ENCODE measurements at places on chromosomes 1 and 21.
A peak's percentile ranks its signal among the peaks of the same experiment; 100 is the strongest.

DNA sequence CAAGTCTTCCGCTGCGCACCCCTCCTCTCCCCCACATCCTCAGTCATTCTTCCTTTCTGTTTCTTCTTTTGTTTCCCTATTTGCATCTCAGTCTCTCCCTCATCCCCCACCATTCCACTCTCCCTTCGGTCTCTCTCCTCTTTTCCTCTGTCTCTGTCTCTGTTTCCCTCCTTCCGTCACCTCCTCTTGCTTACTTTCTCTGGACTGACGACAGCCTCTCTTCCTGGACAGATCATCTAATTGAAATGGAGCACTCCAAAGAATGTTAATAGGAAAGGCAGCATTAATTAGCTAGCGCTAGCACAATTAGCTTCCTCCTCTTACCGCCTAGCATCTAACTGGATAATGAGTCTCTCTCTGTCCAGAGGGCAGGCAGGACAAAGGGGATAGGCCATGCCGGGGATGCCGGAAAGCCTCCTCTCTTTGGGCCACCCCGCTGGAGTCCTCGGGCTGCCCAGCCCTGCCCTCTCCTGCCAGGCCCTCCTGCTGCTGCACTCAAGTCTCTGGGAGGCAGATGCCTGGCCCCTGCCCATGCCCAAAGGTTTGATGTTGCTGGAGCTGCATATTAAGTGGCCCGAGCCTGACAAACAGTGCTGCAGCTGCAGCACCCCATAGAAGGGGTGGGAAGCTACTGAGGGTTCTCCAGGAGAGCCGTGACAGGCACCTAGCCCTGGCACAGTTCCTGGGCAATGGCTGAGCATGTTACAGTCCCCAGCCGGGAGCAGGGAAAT lies 20.8 kb downstream of the DISP3 start:
- no peak for DNase-seq

DNA sequence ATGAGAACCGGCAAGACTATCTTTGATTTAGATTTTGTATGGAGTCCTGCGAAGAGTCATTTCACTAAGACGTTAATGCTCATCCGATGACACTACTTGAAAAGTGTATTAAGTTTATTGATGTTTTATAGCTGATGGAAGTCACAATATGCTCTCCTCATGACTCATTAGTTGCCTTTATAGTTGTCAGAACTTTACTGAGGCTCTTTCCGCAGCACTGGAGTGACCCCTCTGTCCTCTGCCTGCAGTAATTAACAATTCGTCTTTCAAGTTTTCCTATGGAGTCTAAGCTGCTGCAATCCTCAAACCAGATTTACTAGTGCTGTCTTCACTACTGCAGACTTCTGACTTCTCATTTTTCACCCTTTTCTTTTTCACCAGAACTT lies 853 bp downstream of the USP16 start:
- DNase-seq, result no peak

GRCh38 chr21:24897883-24898282 lies 709.4 kb downstream of the MRPL39 start:
- DNase-seq, result no peak

- no peak for DNase-seq
Measured at GRCh38 chr1:200873116-200873670, 412 bp downstream of the GPR25 start.

DNA sequence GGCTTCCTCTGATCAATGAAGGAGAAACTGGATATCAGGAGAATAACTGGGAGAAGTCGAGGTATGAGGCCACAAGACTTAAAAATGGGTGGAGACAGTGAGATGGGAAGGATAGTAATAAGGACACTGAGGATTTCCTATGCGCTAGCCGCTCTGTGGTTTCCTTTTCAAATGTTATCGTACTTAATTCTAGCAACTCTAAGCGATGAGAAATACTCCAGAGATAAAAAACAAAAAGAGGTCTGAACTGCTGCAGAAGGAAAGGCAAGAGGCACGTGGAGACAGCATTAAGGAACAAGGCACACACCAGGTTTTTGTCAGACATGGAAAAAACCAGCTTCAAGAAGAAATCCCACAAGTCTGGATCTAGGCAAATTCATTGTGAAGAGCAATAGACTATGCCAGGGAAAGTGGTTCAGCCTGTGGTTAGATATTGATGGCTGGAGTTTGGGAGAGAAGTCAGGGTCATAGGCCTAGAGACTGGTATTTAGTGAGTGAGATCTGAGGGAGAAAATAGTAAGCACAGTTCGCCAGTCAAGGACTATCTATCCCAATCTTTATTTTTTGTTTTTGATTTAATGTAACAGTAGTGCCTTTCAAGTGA lies 5.3 kb downstream of the CLCA2 start:
- DNase-seq, result no peak

DNA sequence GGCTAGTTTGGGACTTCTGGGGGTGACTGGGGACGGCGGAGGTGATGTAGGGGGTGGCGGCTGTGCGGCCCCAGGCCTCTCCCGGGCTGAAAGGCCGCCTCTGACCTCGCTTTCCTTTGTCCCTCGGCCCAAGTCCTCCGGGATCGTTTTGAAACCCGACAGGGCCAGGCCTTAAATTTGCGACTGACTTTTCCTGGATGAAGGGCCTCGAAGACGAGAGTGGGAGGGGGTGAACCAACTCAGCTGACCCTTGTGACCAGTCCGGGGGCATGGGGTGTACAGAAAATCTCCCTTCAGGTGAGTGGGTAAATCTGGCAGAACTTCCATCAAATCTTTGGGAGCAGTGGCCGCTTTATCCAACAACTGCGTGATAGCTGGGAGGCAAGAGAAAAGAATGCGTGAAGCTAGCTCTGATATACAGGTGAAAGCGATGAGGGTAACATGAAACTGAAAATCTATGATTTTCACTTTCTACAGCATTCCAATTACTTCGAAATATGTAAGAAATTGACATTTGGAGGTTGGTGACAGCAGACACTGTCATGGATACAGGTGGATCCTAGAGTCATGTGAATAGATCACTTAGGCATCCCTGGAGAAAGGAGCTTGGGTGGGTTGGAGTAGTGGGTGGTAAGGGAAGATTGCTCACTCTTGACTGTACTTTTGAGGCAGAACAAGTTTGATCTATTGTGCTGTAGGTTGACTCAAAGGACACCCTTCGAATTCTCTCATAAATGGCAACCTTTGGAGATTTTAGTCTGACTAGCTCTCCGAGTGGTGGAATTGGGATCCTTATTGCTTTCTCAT lies 885 bp downstream of the AHCYL1 start:
- DNase-seq, result no peak

DNA sequence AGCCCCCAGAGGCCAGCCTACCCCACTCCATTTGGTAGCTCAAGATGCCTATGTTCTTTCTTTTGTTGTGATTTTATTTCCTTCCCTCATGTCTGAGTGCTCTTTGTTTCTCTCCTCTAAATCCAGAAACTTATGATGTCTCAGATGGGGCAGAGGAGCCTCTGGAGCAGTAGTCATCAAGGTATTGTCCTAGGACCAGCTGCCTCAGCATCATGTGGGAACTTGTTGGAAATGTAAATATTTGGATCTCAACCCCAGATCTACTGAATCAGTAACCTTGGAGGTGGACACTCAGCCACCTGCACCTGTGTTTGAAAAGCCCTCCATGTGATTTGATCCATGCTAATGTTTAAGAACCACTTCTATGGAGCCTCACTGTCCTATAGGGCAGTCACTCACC lies 593.1 kb upstream of the PLXNA2 start:
- no peak for DNase-seq

GRCh38 chr1:198619375-198620140 lies 19.3 kb upstream of the PTPRC start:
- no peak for DNase-seq

DNA sequence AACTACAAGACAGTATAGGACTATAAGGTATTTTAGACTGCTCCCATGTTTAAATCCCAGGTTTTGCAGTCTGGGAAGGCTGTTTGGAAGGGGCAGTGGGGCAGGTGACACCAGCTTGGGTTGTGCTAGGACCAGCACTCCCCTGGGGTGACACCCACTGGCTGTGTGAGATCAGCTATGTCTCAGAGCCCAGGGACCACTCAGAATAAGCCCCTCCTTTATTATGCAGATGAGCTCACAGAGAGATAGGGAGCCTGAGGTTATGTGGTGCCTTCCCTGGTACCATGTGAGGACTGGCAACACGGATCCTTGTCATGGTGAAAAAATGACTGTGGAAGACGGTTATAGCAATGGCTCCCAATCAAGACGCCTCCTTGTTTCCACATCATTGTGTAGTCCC lies 71.0 kb downstream of the NENF start:
- DNase-seq, result no peak

- DNase-seq, result peak; percentile 62
Measured at GRCh38 chr1:235999259-235999925, 65.5 kb downstream of the NID1 start.

DNA sequence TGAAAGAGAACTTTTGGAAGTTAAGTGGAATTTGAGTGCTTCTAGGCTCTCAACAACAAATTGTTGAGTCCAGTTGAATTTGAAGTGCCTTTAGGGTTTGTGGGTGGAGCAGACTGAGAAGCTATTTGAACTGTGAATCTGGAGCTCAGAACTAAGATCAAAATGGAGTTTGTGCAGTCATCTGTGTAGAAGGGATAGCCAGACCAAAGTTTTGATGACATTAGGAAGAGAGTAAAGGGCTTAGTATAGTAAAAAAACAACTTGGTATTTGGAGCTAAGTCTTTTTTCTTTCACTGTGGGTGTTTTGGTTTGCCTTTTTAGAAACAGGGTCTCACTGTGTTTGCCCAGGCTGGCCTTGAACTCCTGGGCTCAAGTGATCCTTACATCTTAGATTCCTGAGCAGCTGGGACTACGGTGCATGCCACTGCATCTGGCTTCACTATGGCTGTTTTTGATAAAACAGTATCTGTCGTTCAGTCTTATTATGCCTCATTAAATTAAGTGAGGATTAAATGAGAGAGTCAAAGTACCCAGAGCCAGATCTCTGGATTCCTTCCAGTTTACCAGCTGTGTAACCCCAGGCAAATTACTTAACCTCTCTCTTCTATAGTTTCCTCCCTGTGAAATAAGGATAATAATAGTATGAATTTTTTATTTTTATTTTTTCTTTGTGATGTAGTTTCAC lies 20.0 kb downstream of the HDAC1 start:
- no peak for DNase-seq

- DNase-seq, result peak; percentile 42
Measured at GRCh38 chr1:36576118-36576517, 93.4 kb upstream of the CSF3R start.

GRCh38 chr1:1084372-1085170 lies 10.5 kb upstream of the RNF223 start:
- DNase-seq, result no peak

- DNase-seq, result no peak
Measured at GRCh38 chr1:175380521-175381300, 188.1 kb upstream of the KIAA0040 start.

DNA sequence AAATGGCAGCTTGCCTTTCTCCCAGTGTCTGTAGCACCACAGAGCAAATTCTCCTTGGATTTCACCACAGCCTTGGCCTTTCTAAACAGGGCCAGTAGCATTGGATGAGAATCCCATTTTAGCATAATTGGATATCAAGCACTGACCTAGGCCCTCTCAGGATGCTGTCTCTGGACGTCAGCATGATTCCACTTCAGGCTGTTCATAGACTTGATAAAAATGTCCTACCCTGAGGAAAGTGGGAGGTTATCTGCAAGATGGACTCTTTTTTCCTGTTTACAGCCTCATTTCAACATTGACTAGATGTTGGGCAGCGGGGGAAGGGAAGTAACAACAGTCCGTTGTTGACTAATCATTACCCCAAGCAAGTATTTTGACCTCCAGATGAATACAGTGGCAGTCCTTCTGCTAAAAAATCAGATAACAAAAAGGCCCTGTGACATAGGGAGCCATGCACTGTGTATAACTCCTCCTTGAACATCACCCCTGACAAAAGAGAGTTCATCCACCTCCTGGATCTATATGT lies 5.2 kb downstream of the NPL start:
- no peak for DNase-seq

DNA sequence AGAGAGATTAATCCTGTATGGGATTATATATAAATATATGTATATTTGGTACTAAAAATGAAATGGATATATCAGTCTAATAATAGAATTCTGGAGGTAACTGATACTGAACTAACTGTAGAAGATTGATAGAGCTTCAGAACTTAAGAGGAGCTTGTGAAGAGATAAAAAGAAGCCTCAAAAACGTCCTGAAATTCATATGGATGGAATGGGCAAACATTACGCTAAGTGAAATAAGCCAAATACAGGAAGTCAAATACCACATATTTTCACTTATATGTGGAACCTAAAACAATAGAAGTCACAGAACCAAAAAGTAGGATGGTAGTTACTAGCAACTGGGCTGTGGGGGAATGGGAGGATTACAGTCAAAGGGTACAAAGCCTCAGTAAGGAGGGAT lies 36.0 kb upstream of the ADGRL4 start:
- DNase-seq, result no peak

- peak; percentile 73 for DNase-seq
Measured at GRCh38 chr1:94327001-94327690, 89.8 kb upstream of the ARHGAP29 start.

DNA sequence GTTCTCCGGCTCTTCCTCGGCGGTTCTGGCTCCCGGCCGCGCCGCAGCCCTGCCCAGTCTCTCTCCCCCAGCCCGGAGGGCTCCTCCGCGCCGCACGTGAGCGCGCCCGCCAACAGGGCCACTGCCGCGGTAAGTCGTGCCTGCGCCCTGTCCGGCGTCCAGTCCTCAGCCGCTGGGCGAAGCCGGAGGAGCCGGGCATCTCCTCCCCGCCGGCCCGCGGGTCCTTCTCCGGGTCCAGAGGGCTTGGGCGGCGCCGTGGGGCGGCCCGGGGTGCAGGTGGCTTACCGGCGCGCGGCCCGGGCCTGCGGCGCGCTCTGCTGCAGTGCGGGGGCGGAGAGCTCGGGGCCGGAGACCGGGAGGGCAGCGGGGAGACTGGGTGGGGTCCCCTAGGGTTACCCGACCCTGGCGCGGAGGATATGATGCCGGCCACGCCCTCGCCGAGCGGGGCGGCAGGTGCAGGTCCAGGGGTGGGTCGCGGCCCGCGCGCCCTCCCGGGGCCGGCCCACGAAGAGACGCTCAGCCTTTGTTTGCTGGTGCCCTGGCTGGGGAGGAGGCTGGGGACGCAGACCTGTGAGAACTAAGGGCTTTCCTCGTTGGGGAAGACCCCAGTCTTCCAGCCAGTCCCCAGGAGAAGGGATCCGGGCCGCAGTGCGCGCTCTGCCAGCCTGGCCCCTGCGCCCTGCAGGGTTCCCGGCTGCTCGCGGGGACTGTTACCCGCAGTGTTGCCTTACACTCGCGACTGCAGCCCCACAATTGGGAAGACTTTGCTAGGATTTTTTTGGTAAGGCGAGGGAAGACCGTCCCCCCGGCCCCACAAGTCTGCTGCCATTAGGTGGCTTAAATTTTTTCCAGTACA lies at the start of gene DOP1B:
Gene DOP1B, plus strand, starts transcription at position 10 of the 856 bp plus-strand sequence. CDS start 7,910 bp downstream, outside the sequence.
- no peak for DNase-seq

DNA sequence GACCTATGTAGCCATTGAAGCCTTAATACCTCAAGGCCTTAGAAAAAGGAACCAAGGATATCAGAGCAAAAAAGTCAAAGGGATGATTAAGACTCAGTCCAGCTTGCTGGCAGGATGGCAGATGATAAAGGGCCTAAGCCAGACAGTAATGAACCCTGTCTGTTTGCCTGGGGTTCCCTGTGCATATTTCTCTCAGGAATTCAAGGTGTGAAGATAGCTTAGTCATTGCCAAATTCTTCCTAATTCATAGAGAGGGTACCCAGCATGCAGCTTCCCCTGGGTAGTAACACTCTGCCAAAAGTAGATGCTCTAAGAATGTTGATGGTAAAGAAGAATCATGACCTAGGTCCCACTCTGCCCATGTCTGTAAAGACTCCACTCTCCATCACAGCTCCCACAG lies 210.6 kb upstream of the COA6 start:
- DNase-seq, result no peak
